ENCODE measurements at places on chromosomes 7 and 10.

GRCh38 chr10:74320717-74321116 lies 169.7 kb downstream of the ADK start:
- DNase-seq = no peak

DNA sequence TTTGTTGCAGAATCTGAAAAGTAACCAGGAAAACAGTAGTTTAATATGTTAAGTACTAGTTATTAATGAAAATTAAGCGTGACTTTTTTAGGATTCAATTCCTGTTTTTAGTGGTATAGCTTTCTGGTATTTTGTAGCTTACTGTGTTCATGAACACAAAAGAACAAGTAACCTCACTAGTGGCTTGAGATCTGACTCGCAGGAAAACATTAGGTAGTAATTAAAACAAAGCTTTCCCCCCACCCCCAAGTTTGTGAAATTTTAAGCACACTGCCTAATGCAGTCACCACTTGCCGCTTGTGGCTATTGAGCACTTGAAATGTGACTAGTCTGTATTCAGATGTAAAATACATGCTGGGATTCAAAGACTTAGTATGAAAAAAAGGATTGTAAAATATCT lies 102.5 kb upstream of the RPA3 start:
- DNase-seq = no peak

GRCh38 chr7:147197006-147197405 lies 1080.4 kb downstream of the CNTNAP2 start:
- DNase-seq = no peak

DNA sequence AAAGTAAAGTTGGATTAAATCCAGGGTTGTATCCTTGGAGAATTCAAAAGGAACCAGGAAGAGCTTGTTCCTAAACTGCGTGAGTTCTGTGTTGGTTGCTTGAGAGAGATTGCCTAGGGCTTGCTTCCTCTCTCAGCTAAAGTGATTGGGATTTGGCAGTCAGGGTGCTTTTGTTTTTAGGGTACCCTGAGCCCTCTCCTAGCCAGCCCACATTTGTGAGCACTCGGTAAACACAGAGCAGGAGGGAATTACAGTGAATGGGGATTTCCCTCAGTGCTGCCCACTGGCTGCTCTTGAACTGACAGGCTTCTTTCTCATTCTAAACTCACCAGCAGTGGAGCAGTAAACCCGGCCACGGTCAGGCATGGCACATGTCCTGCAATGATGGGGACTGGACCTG lies 146.9 kb downstream of the TPST1 start:
- DNase-seq = no peak

DNA sequence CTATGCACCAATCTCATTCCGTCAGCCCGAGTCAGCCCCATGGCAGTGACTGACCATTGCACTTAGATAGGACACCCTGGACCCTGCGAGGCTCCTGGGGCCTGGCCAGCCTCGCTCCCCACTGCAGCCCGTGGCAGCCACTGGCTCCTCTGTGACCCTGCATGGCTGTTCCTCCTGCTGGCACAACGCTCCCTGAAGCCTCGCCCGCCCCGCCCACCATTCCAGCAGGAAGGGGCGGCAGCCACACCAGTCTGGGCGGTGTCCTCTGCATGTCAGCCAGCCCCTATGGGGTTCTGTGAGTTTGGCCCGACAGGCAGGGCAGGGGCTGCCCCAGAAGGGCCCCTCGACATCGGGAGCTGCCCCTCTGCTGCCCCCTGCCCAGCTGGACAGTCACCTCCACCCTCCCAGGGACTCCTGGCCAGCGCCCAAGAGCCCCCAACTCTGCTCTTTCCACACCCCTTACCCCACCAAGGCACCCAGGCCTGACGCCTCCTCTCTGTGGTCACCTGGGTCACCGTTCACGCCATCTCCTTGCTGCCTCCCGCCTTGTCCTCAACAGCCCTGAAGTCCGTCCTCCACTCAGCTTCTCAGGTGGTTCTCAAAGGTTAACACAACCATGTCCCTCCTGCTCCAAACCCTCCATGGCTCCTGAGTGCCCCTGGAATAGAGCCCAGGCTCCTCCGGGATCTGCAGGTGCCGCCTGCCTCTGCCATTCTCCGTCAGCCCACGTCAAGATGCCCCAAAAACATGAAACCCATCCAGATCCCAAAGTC lies 103.5 kb downstream of the MICALL2 start:
- DNase-seq = no peak

GRCh38 chr10:87615856-87616255 lies 43.8 kb upstream of the PAPSS2 start:
- DNase-seq = no peak

GRCh38 chr10:3704565-3705325 lies 80.3 kb downstream of the KLF6 start:
- DNase-seq = no peak

- DNase-seq = no peak
These were observed 41.9 kb downstream of the LRRN3 start for GRCh38 chr7:111132833-111133232.

GRCh38 chr10:2124135-2124534 lies 386.8 kb upstream of the ADARB2 start:
- no peak for DNase-seq

GRCh38 chr10:15783941-15784636 lies 64.4 kb upstream of the ITGA8 start:
- no peak for DNase-seq

DNA sequence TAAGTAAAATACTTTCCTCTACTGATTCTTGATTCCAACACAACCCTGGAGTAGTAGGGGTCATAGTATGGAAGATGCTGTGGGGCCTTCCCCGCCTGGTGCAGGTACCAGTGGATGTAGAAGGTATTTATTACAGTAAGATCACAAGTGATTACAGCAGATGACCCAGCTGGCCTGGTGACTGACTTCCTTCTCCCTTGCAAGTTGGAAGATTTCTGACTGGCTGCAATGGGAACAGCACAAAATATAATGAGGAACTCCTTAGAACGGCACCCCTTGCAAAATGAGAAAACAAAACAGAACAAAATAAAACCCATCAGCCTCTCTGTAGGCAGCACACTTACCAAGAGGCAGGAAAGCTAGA lies 61.7 kb upstream of the TARP start:
- no peak for DNase-seq

- no peak for DNase-seq
These were observed 21.9 kb upstream of the GDF10 start for GRCh38 chr10:47278152-47278473.

DNA sequence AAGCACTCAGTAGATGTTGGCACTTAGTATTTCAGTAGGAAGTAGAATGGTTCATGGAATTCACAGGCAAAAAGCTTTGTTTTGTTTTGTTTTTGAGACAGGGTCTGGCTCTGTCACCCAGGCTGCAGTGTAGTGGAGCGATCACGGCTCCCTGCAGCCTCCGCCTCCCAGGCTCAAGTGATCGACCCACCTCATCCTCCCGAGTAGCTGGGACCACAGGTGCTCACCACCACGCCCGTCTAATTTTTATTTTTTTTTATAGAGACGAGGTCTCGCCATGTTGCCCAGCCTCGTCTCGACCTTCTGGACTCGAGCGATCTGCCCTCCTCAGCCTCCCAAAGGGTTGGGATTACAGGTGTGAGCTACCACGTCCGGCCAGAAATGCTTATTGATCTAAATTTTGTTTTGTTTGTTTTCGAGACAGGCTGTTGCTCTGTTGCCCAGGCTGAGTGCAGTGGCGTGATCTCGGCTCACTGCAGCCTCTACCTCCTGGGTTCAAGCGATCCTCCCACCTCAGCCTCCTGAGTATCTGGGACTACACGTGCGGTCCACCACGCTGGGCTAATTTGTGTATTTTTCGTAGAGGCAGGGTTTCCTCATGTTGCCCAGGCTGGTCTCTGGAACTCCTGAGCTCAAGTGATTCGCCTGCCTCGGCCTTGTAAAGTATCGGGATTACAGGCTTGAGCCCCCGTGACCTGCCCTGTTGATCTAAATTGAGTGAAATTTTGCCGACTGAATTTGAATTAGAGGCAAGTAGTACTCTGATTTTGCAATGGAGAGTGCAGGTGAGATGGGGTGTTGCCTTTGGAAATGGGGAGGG lies 1.7 kb downstream of the GLRX3 start:
- DNase-seq = no peak

DNA sequence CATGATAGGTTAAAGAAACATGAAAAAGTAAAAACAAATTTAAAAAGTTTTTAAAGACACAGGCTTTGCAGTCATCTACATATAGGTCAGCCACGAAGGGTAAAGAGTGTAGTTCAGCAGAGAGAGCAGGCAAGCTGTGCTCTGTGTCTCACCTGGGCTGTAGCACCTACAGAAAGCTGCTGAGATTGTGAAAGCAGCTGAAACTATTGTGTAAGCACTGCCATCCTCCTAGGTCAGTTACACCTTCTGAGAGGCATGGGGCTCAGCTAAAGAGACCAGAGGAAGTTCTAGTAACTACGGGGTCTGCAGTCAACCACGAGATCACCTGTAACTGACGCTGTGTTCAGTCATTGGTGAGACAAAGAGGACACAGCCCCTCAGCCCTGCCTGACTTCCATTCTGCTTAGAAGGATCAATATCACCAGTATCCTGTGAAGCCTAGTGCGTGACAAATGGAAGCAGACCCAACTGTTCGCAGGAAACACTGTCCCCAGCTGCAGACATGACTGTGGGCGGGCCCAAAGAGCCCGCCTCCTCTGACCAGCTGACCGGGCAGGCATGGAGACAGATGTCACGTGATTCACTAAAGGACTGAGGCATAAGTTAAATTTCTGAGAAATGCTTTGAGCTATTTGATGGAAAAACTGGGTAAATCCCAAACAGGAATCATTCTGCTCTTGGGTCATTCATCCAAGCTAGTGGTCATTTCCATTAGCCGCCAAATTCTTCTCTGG lies 87.9 kb downstream of the EBF3 start:
- DNase-seq = no peak
